ENCODE measurements at places on chromosomes 5 and 9.

DNA sequence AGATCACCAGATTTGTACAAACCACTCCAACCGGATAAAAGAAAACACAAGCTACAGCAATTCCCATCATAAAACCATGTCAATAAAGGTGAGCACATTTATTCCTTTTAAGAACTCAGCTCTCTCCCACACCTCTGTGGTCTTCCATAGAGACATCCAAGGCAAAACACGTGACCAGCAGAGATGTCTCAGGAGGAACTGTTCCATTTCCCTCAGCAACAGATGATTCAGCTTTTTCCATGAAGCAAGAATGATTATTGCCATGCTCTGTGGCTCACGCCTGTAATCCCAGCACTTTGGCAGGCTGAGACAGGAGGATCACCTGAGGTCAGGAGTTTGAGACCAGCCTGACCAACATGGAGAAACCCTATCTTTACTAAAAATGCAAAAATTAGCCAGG is 15.8 kb downstream of the GZMK start:
- H3K4me1 ChIP-seq = no peaks in the 10 kb centered on the region
- no peaks in the 10 kb centered on the region for H3K27me3 ChIP-seq
- no peak for DNase-seq
- no peaks in the 10 kb centered on the region for H3K36me3 ChIP-seq
- H3K27ac ChIP-seq = no peak overlapping the region

- H3K4me3 ChIP-seq = no peak overlapping the region
- H3K27ac ChIP-seq = no peak overlapping the region
- no peaks in the 10 kb centered on the region for H3K27me3 ChIP-seq
- DNase-seq = no peak
- no peaks in the 10 kb centered on the region for H3K4me1 ChIP-seq
Measured at GRCh38 chr5:55096182-55096581, 6.3 kb upstream of the GZMA start.

- peak; percentile 46 for DNase-seq
- no peak overlapping the region for H3K4me3 ChIP-seq
- H3K4me1 ChIP-seq = no peaks in the 10 kb centered on the region
Measured at GRCh38 chr5:5270958-5271785, 131.0 kb downstream of the ADAMTS16 start.

DNA sequence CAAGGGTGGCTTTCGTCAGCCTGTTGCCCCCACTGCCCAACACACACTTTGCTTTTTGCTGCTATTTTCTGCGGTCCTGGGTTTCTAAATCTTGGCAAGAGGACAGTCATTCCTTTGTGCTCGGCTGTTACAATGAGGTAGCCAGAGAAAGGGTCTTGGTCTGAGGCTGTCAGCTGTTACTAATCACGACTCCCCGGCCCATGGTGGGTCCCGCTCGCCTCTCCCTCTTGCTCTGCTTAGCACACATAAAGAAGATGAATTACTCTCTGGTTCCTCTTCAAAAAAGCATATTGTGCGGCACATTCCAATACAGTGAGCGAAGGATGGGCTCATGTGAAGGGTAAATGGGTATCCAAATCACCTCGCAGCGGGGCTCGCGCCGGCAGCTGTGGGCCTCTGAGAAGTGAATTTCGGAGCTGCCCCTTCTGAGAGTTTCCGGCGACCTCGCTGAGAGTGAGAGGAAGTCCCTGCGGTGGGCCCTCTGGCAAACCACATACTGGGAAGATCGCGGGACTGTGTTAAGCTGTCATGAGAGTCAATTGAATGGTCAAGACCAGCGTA is 56.0 kb downstream of the SLC1A3 start:
- H3K4me1 ChIP-seq = no peaks in the 10 kb centered on the region
- H3K36me3 ChIP-seq = no peaks in the 10 kb centered on the region
- H3K4me3 ChIP-seq = no peak overlapping the region
- H3K27ac ChIP-seq = no peak overlapping the region

DNA sequence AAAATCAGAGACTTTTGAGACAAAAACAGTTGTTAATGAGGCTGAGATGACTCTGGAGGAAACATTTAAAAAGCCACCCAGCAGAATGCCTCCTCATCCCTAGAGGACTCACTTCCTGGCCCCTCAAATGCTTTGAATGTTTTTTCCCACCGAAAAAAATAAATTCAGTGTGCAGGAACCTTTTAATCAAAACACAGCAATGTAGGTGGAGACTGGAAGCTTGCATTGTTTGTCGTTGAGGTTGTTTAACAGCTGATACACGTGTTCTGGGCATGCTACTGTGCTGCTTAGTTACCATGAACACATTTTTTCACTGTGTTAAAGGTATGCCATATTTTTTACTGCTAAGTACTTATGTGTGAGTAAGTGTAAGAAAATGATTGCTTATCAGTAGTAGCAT is 65.7 kb upstream of the ADCY2 start:
- H3K4me3 ChIP-seq = no peak overlapping the region
- no peak for DNase-seq
- H3K4me1 ChIP-seq = no peaks in the 10 kb centered on the region
- no peak overlapping the region for H3K27ac ChIP-seq

- no peaks in the 10 kb centered on the region for H3K36me3 ChIP-seq
- no peak overlapping the region for H3K27ac ChIP-seq
- no peak overlapping the region for H3K4me3 ChIP-seq
- no peaks in the 10 kb centered on the region for H3K27me3 ChIP-seq
- no peaks in the 10 kb centered on the region for H3K4me1 ChIP-seq
Measured at GRCh38 chr5:74461251-74461650, 179.3 kb downstream of the ENC1 start.

DNA sequence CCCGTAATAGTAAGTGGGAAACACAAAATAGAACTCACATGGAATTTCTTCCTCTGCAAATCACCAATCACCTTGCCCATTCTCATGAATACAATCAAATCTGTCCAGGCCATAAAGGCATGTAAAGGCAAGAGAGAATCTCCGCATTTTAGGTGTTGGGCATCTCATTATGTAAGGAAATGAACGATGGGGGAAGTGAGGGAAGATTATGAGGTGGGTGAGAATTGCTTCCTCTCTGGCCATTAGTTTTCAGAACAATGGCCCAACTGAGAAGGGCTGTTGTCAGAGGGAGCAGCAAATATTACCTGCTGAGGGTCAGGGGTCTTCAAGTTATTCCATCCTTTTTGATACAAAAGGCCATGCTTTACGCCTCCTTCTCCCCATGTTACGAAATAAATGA is 455.1 kb downstream of the ARHGEF28 start:
- no peaks in the 10 kb centered on the region for H3K4me1 ChIP-seq
- H3K27me3 ChIP-seq = no peaks in the 10 kb centered on the region
- no peak for DNase-seq
- no peaks in the 10 kb centered on the region for H3K36me3 ChIP-seq

GRCh38 chr5:69292306-69292705 is 40.3 kb downstream of the CCDC125 start:
- no peaks in the 10 kb centered on the region for H3K4me1 ChIP-seq
- DNase-seq = no peak
- no peak overlapping the region for H3K27ac ChIP-seq
- H3K4me3 ChIP-seq = no peak overlapping the region
- no peaks in the 10 kb centered on the region for H3K27me3 ChIP-seq
